ENCODE measurements at places on chromosomes 16 and 17.

DNA sequence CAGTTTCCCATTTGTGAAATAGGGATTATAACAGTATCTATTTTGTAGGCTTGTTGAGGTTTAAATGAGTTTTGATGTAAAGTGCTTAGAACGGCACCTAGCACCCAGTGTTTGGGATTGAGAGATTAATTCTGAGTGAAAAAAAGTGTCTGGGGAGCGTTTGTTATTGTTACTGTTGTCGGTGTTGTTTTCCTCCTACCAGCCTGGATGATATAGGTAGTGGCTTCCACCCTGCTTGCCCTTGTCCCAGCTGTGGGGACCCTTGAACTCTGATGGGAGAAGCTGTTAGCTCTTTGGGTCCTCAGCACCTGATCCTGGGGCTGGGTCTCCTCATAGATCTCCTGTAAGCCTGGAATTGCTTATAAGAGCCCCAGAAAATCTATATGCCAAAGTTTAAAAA lies 4.9 kb downstream of the FMNL1 start:
- DNase-seq = no peak

GRCh38 chr17:39763051-39763820 lies 25.5 kb downstream of the GRB7 start:
- DNase-seq = peak; percentile 88

GRCh38 chr16:74186561-74186971 lies 110.0 kb upstream of the PSMD7 start:
- DNase-seq = peak; percentile 96

GRCh38 chr17:50425682-50426471 lies at the start of gene ACSF2:
TSS of gene ACSF2 (plus strand) at chr17:50426218. CDS start at chr17:50426262, 44 bp downstream.
- DNase-seq = peak; percentile 57

DNA sequence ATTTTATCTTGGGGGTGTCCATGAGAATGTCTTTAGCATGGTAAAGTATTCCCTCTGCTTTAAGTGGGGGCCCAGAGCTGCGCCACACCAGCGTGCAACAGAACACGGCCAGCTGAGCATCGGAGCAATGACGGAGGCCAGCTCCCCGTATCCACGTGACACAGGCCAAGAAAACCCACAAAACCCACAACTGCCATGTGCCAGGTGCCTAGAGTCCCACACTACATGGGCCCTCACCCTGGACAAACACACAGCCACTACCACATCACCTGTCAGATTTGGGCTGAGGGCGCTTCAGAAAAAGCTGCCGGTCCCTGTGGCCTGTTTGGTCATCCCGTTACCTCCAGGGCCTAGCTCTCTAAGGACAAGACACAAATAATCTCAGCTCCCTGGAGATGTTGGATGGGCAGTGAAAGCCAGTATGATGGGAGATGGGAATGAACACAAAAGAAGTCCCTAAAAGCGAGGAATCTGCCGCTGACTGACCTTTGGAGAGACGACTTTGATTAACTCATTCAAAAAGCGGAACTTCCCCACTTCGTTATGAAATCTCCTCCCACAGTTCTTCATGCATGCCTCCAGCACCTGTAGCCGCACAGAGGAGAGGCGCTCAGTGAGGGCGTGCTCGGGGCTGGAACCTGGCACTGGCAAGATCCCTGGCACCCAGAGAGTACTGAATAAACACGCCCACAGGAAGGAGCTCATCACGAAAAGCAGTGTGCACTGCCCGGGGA lies 17.1 kb downstream of the GGA3 start:
- DNase-seq = no peak

- DNase-seq = peak; percentile 7
These were observed 89.1 kb downstream of the ELAC2 start for GRCh38 chr17:12928736-12929135.

- DNase-seq = peak; percentile 15
These were observed 14.5 kb downstream of the TSPOAP1 start for GRCh38 chr17:58313815-58314705.

DNA sequence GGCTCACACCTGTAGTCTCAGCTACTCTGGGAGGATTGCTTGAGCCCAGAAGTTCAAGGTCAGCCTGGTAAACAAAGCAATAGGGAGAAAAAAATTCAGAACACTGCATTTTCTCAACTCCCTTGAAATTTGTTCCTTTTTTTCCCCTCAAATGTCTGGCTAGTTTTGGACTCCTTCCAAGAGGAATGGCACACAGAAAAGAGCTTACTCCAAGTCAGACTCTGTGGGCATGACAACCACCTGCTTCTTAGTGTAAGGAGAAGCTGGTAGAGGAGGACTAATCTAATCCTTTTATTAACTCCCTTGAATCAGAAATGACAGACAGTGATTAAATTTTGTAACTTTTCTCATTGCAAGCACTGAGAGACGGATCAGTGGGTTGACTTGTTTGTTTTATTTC lies 27.9 kb upstream of the HYDIN start:
- no peak for DNase-seq

DNA sequence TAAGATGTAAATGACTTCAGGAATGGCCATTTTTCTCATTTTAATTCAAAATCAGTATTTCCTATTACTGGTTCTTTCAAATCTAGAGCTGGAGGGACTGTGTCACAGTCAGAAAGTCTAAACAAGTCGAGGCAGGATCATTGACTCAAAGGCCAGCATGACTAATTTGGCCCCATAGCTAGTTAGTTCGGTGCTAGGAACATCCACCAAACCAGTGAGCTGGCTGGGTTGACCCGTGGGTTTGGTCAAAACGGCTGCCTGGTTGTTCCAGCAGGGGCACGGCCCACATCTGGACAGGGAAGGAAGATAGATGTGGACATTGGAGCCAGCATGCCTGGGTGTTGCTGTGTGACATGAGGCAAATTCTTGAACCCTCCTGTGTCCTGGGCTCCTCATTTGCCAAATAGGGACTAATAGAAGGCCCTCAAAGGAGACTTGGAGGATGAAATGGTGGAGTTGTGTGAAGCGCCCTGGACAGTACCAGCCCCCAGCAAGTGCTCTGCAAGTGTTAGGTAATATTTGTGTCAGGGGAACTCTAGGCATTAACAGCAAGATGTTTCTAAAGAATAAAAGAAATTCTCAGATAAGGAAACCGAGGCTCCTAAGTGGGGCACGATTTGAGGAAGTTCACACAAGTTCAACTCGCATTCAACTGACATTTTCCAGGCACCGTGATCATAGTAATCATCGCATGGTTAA lies 46.2 kb downstream of the MEOX1 start:
- DNase-seq = no peak

DNA sequence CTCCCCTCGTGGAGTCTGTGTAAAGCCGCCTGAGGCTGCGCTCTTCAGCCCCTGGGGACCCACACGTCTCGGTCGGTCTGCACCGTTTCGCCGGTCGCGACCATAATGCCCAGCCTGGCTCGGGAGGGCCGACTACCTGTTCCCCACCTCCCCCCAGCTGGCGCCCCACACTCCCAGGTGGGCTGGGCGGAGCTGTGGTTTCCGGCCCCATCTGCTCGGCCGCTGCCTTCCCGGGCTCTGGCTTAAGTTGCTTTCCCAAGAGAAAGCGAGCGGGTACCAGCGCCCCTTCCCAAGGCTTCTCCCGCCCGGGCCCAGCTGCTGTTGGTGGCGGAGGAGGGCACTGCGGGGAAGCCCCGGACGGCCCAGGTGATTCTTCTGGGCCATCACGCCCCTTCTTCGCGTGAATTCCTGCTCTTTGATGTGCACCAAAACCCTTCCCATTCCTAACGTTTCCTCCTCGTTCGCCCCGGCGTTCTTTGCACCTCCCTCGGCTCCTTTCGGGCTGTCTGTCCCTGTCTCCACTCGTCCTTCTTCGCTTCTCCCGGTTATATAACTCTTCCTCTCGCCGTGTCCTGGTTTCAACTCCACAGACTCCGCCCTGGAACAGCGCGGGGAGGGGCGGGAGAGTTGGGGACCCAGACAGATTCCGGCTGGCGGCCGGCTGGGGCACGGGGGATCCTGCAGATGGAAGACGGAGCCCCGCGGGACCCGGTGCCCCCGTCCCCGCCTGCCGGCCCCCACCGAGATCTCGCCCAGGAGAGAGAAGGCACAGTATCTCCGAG lies 2.0 kb downstream of the KDM6B start:
- peak; percentile 71 for DNase-seq

DNA sequence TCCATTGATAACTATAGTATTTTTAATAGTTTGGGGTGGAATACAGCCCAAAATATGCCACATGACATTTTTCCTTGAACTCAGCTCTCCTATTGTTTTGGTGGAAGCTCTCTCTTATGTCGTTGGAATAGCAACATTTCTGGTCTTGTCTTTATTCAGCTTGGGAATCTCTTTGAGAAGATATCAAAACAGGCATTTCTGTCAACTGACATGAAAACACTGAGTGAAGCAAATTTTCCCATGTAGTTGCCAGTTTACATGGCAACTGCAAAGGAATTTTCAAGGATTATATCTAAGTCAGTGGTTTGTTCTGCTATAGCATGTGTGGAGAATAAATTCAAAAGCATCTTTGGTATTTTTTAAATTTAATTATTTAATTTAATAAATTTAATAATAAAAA lies 863.5 kb upstream of the CDH8 start:
- no peak for DNase-seq

DNA sequence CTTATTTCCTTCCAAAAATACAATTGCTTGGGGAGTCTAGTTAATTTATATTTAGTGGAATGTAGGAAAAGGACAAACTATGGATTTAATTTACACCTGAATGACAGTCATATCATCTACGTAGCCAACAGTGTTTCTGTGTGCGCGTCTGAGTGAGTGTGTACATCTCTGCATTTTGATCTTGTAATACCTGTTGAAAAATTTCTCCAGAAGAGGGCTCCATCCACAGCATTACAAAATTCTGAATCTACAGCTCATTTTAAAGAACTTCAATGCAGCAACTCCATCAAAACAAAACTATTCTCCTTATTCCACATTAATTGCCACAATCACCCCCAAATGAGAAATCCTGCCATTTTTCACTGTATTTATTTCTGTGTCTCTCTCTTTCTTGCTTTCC lies 3.9 kb downstream of the CDH13 start:
- peak; percentile 45 for DNase-seq

DNA sequence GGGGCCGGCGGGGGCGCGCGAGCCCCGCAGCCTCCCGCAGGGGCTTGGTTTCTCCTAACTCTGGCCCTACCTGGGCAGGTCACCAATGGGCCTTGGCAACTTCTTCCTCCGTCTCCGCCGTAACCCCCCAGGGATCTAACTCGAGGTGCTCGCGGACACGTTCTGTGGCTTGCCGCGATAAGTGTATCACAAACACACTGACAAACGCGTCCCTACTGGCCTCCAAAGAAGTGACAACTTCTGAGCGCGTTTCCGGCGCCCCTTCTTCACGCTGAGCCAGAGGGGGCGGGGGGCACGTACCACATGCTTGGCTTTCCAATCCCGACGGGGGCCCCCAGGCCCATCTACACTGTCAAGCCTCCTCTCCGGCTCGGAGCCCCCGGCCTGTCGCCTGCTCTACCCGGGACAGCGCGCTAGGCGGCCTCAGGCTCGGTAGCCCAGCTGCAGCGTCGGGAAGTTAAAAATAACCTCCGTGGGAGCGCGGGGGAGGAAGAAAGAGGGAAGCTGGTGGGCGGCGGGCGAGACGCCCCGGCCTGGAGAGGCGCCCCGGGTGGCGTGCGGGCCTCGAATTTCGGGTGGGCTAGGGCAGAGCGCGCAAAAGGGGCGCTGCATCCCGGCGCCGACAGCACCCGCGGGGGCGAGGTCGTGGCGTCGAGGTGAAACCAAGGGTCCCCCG lies 725 bp upstream of the SPHK1 start:
- DNase-seq = peak; percentile 62

DNA sequence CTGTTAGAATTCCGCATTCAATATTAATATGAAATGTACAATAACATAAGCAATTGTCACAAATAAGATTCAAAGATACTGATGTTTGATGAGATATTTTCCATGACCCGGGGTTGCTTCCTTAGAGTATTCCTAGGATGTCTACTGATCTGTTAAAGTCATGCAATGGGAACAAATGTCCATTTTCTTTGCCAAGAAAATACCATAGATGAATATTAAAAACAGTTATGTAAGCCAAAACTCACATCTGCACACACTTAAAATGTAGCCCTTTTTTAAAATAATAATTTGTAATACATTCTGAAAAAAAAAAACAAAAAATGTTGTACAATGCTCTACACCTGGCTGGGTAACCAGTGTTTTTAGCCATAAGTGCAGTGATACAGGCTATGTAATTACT lies 259.4 kb upstream of the AXIN2 start:
- no peak for DNase-seq

- DNase-seq = no peak
These were observed 101.2 kb downstream of the SSH2 start for GRCh38 chr17:29828676-29829284.

DNA sequence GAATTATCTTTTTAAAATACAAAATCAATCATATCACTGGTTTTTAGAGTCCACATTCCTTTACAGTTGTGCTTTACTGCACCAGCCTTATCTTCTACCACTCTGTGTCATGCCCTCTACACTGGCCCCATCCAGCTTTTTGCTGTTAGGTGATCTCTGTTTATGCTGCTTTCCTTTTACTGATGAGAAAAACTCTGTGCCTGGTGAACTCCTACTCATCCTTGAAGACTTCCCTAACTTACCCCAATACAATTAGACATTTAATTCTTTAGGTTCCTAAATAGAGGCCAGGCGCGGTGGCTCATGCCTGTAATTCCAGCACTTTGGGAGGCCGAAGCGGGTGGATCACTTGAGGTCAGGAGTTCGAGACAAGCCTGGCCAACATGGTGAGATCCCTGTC lies 64.6 kb downstream of the MRTFB start:
- DNase-seq = no peak
